ENCODE measurements at places on chromosomes 4 and X. TPM values are rescaled to one million over a fixed set of nuclear protein-coding genes. Genes with fewer than 3 reads are reported as not detected.
A peak's percentile ranks its signal among the peaks of the same experiment; 100 is the strongest.

The SSX3 gene
- total RNA-seq, result not detected

The ADH1A gene
- total RNA-seq, result not detected

The RAB9B gene
- 1.5 TPM for total RNA-seq

The BEX3 gene
- total RNA-seq, result 114 TPM

The CLIC2 gene
- total RNA-seq, result 0.59 TPM

The GPR82 gene
- not detected for total RNA-seq

The MND1 gene
- total RNA-seq, result 13.1 TPM

DNA sequence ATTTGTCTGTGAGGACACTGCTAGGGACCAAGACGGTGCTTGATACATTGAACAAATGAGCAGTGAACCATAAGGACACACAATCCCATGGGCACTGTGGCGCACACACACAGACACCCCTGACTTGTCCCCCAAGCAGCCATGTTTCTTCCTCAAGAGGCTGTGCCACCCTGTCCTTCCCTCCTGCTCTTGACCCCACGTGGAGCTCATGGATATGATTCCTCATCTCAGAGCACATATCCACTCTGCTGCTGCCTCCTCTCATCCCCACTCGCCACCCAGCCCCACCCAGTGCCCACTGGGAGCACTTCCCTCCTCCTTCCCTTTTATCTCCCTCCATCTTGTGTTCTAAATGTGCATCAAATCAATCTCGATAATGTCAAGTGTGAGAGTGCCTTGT is 102.4 kb downstream of the PARM1 start:
- H3K36me3 ChIP-seq, result no peaks in the 10 kb centered on the region
- H3K27ac ChIP-seq, result no peak overlapping the region
- no peaks in the 10 kb centered on the region for H3K4me1 ChIP-seq
- no peak overlapping the region for H3K4me3 ChIP-seq

GRCh38 chrX:12138361-12139313 is at the start of gene FRMPD4:
FRMPD4 (plus strand) TSS chrX:12138473; CDS start chrX:12138972, 499 bp downstream.
- no peaks in the 10 kb centered on the region for H3K36me3 ChIP-seq
- no peak within 1 kb of the TSS for H3K27ac ChIP-seq
- no peaks in the 10 kb centered on the region for H3K4me1 ChIP-seq
- peaks cover 12% of the 10 kb centered on the region for H3K27me3 ChIP-seq
- peak within 1 kb of the TSS; percentile 26 for H3K4me3 ChIP-seq
- DNase-seq, result no peak

DNA sequence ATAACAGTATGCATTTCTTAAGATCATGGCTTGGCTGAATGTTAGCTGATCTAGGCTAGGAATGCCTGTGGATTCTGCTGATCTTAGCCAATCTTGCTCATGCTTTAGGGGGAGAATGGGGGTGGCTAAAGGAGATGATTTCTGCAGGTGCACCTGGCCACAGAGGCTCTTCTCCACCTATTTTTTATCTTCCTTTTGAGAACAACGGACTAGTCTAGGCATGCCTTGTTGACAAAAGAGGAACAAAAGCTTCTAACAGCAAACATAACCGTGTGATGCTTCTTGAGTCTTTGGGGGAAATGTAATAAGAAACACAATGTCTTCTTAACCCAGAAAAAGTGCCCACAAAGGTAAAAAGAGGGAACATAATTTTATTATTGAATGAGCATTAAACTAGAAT is 743.5 kb downstream of the ARAP2 start:
- H3K4me1 ChIP-seq, result no peaks in the 10 kb centered on the region
- H3K4me3 ChIP-seq, result no peak overlapping the region
- no peak overlapping the region for H3K27ac ChIP-seq
- no peaks in the 10 kb centered on the region for H3K27me3 ChIP-seq
- DNase-seq, result no peak

GRCh38 chr4:4758681-4759080 is 100.8 kb upstream of the MSX1 start:
- no peaks in the 10 kb centered on the region for H3K4me1 ChIP-seq
- H3K27ac ChIP-seq, result no peak overlapping the region
- no peak overlapping the region for H3K4me3 ChIP-seq
- H3K27me3 ChIP-seq, result no peaks in the 10 kb centered on the region
- DNase-seq, result no peak
- H3K36me3 ChIP-seq, result no peaks in the 10 kb centered on the region

GRCh38 chr4:108280072-108280471 is 111.3 kb upstream of the LEF1 start:
- no peak overlapping the region for H3K27ac ChIP-seq
- H3K36me3 ChIP-seq, result no peaks in the 10 kb centered on the region
- no peaks in the 10 kb centered on the region for H3K27me3 ChIP-seq
- H3K4me3 ChIP-seq, result no peak overlapping the region

DNA sequence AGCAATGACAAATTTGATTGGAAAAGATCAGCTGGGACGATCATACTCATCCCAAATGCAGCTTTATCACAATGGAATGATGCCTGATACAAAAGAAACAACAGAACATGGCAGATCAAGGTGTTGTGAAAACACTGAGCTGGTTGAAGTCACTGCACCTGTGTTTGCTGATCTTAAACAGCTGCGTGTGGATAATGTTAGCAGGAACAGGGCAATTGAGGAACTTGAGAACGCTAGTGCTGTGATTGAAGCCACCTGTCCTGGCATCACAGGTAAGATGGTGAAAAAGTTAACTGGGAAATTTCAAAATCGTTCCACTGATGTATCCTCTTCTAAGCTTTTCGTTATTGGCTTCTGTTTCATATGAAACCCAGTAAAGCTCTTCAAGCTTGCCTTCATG is 27.4 kb upstream of the SOD3 start:
- H3K4me3 ChIP-seq, result no peak overlapping the region
- peaks cover 33% of the 10 kb centered on the region for H3K4me1 ChIP-seq
- peaks cover 5% of the 10 kb centered on the region for H3K36me3 ChIP-seq
- no peak overlapping the region for H3K27ac ChIP-seq
- DNase-seq, result no peak
- H3K27me3 ChIP-seq, result no peaks in the 10 kb centered on the region

DNA sequence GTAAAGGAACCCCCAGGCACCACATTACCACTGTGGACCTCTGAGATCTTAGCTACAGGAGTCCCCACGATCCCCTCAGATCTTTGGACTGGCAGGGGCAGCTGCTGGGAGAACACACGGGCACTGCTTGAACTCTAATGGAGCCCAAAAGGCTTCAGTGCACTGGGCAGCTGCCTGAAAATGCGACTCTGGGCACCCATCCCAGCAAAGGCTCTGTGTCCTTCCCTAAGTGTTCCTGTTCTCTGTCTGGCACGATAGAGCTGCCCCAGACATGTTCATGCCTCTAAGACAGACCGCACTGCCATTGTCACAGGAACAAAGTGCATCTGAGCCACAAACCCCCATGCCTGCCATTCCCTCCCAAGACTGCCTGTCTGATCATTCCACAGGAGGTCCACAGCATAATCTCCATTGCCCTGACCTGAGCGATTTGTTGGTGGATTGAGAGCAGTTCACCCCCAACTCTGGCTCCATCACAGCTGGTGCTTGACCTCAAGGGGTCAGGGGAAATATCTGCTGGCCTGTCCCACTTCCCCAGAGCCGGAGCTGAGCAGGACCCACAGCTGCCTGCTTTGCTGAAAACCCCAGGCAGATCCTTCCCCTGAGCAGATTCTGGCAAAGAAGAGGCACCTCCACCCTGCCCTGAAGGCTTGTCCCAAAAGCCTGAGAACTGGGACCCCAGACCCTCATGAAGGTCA is 436.0 kb upstream of the INTU start:
- H3K36me3 ChIP-seq, result no peaks in the 10 kb centered on the region
- DNase-seq, result no peak
- H3K4me1 ChIP-seq, result no peaks in the 10 kb centered on the region
- H3K27ac ChIP-seq, result no peak overlapping the region
- H3K4me3 ChIP-seq, result no peak overlapping the region

GRCh38 chr4:25299476-25300203 is 12.9 kb upstream of the ZCCHC4 start:
- no peaks in the 10 kb centered on the region for H3K27me3 ChIP-seq
- peaks cover 6% of the 10 kb centered on the region for H3K36me3 ChIP-seq
- H3K4me1 ChIP-seq, result no peaks in the 10 kb centered on the region

- no peak for DNase-seq
- no peaks in the 10 kb centered on the region for H3K27me3 ChIP-seq
- no peaks in the 10 kb centered on the region for H3K36me3 ChIP-seq
- H3K4me1 ChIP-seq, result no peaks in the 10 kb centered on the region
- no peak overlapping the region for H3K27ac ChIP-seq
These were observed 13.1 kb upstream of the NDST4 start for GRCh38 chr4:115126491-115126890.

GRCh38 chr4:37978248-37978924 is 18.2 kb downstream of the PTTG2 start:
- DNase-seq, result peak; percentile 28
- peak overlapping the region; percentile 17 for H3K27ac ChIP-seq
- peaks cover 6% of the 10 kb centered on the region for H3K36me3 ChIP-seq
- H3K27me3 ChIP-seq, result no peaks in the 10 kb centered on the region

GRCh38 chrX:14899607-14900006 is 26.4 kb downstream of the MOSPD2 start:
- no peaks in the 10 kb centered on the region for H3K4me1 ChIP-seq
- H3K4me3 ChIP-seq, result no peak overlapping the region
- H3K36me3 ChIP-seq, result peaks cover under 1% of the 10 kb centered on the region
- peak overlapping the region; percentile 39 for H3K27ac ChIP-seq
- H3K27me3 ChIP-seq, result no peaks in the 10 kb centered on the region

GRCh38 chr4:14918336-14918735 is 83.9 kb upstream of the CPEB2 start:
- no peak for DNase-seq
- no peaks in the 10 kb centered on the region for H3K27me3 ChIP-seq
- H3K36me3 ChIP-seq, result no peaks in the 10 kb centered on the region

DNA sequence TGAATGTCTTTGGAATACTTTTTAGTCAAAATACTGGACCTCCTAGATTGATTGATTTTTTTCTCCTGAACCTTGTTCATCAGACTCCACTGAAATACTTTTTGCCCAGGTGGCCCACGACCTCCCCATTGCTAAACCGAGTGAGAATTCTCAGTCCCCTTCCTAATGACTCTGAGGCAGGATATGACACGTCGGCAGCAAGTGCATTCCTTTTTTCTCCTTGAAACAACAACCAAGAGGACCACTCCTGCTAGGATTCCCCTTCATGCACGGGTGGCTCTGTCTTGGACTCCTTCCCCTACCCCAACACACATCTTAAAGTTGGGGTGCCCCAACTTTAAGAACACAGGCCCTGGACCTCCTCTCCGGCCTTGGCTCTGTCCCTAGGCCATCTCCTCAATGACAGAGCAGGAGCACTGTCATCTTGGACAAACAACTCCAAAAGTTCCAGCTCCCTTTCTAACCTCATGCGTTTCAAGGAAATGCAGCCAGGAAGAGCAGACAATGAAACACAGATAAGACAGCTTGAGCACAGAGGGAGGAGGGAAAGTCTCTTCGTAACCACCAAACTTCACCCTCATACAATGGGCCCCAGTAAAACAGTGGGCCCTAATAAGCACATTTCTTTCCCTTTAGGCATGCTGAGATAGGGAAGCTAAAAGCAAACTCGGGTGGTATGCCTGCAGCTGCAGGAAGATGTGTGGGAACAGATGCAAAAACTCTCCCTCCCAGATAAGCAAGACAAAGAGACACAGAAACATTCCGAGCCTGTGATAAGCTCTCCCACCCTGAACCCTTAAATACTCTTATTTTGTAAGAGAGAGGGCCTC is 33.9 kb downstream of the ZBTB49 start:
- H3K36me3 ChIP-seq, result no peaks in the 10 kb centered on the region
- DNase-seq, result no peak
- no peaks in the 10 kb centered on the region for H3K27me3 ChIP-seq
- no peaks in the 10 kb centered on the region for H3K4me1 ChIP-seq
- no peak overlapping the region for H3K4me3 ChIP-seq
- H3K27ac ChIP-seq, result no peak overlapping the region

DNA sequence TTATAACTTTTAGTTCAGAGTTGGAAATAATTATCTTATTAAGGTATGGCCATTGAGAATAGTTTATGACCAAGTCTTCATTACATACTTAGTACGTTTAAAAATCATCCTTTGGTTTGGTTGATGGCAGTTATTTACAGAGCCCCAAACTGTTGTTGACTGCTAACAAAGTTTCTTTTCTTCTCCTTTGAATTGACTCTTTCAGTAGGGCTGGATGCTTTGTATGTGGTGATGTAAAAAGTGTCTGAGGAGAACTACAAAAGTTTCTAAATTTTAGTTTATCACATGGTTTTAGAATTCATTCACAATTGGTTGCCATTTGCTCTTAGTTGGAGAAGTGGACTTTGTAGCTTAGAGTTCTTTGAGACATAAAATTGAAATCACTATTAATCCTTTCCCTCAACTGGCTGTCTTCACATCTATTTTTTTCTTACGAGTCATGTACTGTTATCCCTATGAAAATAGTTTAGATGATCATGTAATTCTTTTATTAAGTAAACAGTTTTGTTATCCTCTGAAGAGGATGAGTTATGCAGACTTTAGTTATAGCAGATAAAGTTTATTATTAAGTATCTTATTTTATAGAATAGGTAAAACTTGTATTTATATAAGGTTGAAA is 14.8 kb downstream of the PTPN13 start:
- no peak overlapping the region for H3K4me3 ChIP-seq
- H3K36me3 ChIP-seq, result no peaks in the 10 kb centered on the region
- H3K27me3 ChIP-seq, result no peaks in the 10 kb centered on the region
- DNase-seq, result no peak
- no peak overlapping the region for H3K27ac ChIP-seq

DNA sequence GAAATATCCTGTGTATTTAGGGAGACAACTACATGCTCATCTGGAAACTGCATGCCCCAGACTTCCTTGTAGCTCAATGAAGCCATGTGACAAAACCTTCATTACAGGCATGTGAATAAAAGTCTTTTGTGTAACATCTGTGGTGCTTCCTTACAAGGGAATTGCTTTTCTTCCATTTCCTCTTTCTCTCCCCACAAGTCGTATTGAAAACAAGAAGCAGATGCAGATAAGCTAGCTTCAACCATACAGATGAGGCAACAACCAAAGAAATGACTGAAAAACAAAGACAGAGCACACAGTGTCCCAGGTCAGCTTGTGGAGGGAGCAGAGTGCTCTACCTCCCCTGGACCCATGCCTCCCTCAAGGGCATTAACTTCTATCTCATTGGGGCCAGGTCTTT is 115.8 kb upstream of the INPP4B start:
- H3K4me3 ChIP-seq, result no peak overlapping the region
- no peaks in the 10 kb centered on the region for H3K4me1 ChIP-seq
- no peak overlapping the region for H3K27ac ChIP-seq
- H3K36me3 ChIP-seq, result no peaks in the 10 kb centered on the region

DNA sequence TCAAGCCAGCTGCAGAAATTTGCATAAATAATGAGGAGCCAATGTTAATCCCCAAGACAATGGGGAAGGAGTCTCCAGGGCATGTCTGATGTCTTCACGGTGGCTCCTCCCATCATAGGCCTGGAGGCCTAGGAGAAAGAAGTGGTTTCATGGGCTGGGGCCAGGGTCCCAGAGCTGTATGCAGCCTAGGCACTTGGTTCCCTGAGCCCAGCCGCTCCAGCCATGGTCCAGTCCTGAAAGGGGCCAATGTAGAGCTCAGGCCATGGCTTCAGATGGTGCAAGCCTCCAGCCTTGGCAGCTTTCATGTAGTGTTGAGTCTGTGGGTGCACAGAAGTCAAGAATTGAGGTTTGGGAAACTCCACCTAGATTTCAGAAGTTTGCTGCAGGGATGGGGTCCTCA is 628.2 kb upstream of the GRIA3 start:
- H3K4me3 ChIP-seq, result no peak overlapping the region
- H3K27me3 ChIP-seq, result no peaks in the 10 kb centered on the region
- no peaks in the 10 kb centered on the region for H3K4me1 ChIP-seq
- no peaks in the 10 kb centered on the region for H3K36me3 ChIP-seq
- DNase-seq, result no peak

GRCh38 chr4:139887962-139888735 is 222.5 kb downstream of the MGST2 start:
- no peaks in the 10 kb centered on the region for H3K36me3 ChIP-seq
- no peak for DNase-seq
- no peak overlapping the region for H3K27ac ChIP-seq
- no peaks in the 10 kb centered on the region for H3K4me1 ChIP-seq
- no peak overlapping the region for H3K4me3 ChIP-seq

Data from Calu3 (cell line).